ENCODE measurements at places on chromosomes 5 and 9.
A peak's percentile ranks its signal among the peaks of the same experiment; 100 is the strongest.

DNA sequence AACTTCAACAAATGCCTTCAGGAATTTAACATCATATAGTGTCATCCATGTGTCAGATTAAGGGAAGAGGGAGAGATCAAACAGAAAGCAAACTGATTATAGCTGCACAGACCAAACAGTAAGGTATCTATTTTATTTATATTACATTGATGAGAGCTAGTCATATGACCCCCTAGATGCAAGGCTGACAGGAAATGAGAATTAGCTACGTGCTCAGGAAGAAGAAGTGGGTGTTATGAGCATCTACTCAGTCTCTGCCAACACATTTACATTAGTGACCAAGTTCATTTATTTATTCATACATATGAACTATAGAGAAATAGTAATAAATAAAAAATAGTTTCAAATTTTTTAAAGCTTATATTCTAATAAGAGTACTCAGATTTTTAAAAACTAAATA is 787.3 kb downstream of the KCTD16 start:
- no peak for DNase-seq

DNA sequence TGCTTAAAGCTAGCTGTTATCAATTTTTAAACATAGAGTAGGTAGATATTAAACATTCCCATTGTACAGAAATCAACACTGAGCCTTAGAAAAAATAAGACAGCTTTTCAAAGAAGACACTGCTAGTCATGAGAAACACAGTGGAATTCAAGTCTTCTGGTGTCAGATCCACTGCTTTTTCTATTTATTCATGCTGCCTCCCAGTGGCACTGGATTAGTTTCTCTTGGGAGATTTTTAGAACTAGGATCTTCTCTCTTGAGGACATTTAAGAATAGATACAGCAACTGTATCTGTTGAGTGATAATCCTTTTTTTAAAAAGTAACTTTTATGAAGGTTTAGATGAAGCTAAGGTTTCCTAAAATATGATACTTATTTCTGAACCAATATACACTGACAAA is 1635.4 kb upstream of the C9orf72 start:
- no peak for DNase-seq

GRCh38 chr9:91451431-91452270 is 28.0 kb upstream of the NFIL3 start:
- no peak for DNase-seq

DNA sequence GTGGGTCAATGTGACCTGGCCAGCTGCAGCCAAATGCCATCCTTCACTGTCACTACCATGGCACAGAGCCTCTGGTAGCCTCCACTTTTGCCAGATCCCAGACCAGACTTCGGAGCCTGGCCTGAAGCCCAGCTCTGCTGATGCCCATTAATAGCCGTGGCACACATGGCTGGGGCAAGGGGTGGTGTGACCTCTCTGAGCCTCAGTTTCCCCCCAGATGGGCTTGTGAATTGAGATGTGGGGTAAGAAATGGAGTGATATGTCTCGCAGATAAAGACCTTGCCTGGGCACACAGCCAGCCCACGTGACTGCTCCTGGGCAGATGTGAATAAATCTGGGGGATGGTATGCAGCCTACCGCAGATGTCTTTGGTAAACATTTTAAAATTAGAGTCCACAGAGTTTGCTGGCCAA is 13.9 kb downstream of the SUSD3 start:
- peak; percentile 56 for DNase-seq

DNA sequence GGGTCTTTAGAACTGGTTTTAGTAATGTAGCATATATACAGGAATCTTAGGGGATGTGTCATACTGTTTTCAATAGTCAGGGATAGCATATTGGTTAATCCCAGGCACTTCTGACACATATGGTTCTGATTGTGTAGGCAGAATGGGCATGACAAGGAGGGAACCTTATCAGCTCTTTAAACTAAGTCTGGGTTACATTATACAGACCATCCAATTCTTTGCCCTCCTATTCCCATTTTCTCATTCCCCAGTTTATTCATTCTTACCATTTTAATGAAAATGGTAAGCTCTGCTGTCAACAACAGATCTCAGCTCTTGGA is 85.1 kb downstream of the NDUFAF2 start:
- DNase-seq, result no peak

GRCh38 chr5:100430268-100431195 is 104.6 kb upstream of the FAM174A start:
- peak; percentile 67 for DNase-seq

DNA sequence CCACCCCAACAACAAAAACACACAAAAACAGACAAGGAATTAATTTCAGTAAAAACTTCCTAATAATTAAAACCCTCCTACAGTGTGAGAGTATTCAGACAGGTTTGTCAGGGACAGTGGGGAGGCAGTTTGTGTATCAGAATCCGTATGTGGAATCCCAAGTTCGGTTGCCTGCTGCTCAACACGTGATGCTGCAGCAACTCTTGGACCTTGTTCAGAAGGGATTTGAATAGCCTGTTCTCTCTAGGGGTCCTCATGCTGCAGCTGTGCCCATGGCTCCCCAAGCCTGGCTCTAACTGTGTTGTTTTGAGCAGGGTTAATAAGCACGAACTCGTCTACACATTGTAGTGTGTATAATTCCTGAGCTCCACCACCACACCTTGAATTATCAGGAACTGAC is 28.7 kb downstream of the TLE4 start:
- no peak for DNase-seq

- DNase-seq, result no peak
Measured at GRCh38 chr5:63719147-63719546, 243.1 kb downstream of the HTR1A start.

GRCh38 chr9:21455320-21455719 is 15.1 kb downstream of the IFNA1 start:
- DNase-seq, result no peak

DNA sequence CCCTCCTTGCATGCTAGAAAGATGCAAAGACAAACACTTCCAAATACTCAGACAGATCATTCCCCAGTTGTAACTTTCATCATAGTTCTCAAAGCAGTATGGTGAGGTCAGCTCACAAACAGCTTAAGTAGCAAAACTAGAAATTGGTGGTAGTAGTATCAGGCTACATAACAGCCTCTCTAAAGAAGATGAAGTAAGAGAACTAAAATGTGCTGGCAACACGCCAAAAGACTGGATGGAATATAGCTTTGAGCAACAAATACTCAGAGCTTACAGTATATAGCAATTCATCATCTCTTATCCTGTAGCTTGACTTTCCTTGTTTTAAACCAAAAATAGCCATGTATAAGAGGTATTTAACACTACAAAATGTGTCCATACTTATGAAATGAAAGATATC is 7.5 kb downstream of the PFDN1 start:
- peak; percentile 92 for DNase-seq

GRCh38 chr9:133543772-133544467 is 9.4 kb downstream of the ADAMTSL2 start:
- no peak for DNase-seq

GRCh38 chr9:89550346-89550927 is 52.5 kb upstream of the SEMA4D start:
- no peak for DNase-seq

DNA sequence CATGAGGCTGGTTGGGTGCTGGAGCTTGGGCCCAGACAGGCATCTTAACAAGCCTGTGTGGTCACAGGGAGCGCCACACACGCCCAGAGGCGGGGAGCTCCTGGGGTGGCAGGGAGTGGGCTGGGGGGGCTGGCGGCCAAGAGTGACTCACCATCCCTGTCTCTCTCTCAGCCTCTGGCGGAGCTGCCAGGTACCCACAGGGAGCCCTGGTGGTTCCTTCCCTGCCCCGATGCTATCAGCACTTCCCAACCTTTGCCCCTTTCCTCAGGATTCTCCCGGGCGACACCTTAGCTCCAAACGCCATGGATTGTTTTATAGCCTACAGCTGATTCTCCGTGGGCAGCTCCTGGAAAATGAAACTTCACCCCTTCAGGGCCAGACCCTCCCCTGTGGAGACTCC is 5.5 kb downstream of the SLC9A3 start:
- DNase-seq, result no peak

GRCh38 chr9:341634-342421 is 127.2 kb downstream of the DOCK8 start:
- DNase-seq, result no peak

GRCh38 chr5:59712836-59713497 is 180.6 kb downstream of the PDE4D start:
- peak; percentile 22 for DNase-seq

DNA sequence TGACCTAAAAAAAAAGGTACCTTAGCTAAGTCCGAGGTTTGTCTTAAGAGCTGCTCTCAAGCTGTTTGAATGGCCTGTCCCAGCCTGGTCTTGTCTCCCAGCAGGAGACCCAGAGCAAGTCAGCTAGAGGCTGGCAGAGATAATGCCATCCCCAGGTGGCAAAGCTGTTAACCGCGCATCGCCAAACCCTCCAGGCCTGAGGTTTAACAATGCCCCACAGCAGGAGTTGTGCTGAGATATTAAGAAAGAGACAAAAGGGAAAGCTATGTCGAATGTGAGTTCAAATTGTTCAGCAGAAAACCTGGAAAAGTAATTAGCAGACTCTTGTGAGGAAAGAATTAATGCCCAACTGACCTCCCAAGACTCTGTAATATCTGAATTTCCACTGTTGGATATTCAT is 187.1 kb downstream of the FSTL4 start:
- no peak for DNase-seq

GRCh38 chr5:114390431-114390830 is 28.6 kb downstream of the KCNN2 start:
- DNase-seq, result no peak

- DNase-seq, result no peak
Measured at GRCh38 chr9:129285979-129286772, 108.1 kb upstream of the IER5L start.

DNA sequence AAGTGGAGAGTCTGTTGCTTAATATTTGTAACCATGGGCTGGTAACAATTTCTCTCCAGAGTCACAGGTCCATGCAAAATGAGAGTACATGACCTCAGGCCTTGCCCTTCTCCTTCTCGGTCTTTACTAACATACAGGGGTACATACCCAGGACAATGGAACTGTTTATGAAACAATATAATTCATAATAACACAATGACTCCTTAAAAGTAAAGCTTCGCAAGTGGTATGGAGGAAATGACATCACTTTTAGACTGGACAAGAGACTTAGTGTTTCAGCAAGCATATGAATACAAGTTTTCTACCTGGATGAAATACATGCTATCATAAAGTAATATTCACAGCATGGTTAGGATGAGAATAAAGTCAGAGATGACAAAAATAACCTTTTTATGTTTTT is 386.6 kb downstream of the PLK2 start:
- no peak for DNase-seq

DNA sequence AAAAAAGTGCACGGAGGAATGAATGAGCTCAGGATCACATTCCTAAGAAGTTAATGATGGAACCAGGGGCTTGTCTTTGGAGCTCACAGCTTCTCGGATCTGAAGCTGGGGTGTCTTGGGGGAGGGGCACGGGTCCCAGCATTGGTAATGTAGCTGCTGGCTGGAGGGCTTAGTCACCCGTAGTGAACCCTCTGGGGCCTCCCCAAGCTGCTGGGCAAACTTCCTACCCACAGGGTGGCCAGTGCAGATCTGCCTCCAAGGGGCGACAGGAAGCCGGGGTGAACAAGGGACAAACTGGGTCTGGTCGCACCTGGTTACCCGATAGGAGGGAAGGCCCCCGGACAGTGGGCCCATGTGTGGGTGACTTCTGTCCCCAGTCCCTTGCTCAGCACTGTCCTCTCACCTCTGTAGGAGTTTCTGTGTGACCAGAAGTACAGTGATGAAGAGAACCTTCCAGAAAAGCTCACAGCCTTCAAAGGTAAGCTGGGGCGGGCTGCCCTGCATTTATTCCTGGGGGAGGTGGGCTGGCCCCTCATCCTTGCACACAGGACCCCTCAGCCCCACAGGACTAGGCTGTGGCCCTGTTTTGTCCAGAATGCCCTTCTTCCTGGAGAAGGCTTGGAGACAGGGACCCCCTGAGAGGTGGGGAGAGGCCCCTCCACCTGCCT is 14.1 kb upstream of the NUP214 start:
- peak; percentile 42 for DNase-seq

- DNase-seq, result no peak
Measured at GRCh38 chr5:172385010-172385563, 69.2 kb downstream of the SH3PXD2B start.

DNA sequence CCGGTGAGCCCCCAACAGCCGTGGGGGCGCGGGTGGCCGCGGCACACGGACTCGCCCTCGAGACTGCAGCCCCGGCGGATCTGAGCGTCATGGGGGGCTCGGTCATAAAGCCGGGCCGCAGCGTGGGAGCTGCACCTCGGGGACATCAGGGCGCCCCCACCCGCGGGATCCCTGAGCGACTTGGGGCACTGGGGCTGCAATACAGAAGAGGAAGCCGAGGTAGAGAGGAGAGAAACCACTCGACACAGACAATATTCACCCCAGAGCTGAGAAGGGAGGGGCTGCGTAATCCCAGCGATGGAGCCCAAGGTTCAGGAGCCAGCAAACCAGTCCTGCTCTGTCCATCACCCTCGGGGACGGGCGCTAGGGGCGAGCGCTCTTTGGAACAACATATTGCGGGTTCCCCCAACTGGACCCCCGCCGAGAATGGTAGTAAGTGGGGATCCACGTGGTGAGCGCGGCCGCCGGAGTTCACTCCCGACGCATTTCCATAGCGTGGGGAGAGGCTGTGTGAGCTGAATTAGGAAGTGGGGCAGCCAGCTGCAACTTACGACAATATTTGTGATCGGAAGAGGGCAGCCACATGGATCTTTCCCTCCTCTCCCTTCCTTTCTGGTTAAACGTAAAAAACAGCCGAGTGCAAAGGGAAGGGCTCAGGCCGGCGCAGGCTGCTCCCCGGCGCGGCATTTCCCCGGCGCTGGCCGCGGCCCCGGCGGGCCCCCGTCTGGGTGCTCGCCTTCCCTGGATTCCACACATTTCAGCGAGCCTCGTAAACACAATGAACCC is 9.9 kb downstream of the PTCH1 start:
- DNase-seq, result peak; percentile 84

GRCh38 chr5:149724884-149725283 is 5.2 kb upstream of the PPARGC1B start:
- DNase-seq, result no peak

DNA sequence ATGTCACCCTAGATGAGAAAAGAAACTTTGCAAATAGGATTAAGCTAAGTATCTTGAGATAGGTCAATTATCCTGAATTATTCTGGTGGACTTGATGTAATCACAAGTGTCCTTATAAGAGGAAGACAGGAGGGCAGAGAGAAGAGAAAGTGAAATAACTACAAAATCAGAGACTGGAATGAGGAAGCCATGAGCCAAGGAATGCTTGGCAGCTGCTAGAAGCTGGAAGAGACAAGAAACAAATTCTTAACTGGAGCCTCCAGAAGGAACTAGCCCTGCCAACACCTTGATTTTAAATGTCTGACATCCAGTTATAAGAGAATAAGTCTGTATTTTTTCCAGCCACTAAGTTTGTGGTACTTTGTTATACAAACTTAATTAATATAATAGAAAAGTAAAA is 480.0 kb downstream of the NR2F1-AS1 start:
- peak; percentile 16 for DNase-seq

- no peak for DNase-seq
Measured at GRCh38 chr5:2186472-2187015, 303.8 kb upstream of the IRX4 start.

DNA sequence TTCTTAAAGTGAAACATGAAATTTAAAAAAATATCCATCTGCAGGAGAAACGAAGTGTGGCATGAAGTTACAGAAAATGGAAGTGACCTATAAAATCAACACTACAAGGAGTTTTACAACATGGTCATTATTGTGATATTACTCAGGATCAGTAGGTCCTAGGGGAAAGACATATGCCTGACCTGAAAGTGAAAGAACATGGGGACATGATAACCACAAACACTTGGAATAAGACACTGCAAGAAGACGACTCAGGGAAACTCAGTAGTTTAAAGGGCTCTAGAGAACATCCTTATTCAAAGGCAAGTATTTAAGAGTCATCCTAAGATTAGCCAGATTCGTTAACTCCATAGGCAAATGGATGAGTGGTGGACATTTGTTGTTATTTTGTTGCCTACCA is 19.9 kb upstream of the LPAR1 start:
- DNase-seq, result no peak

Measured in astrocyte of the hippocampus (primary cell).